ENCODE measurements at places on chromosomes 5 and 9.

- DNase-seq: no peak
Observed at GRCh38 chr5:73826301-73827105, 200.5 kb downstream of the ARHGEF28 start.

DNA sequence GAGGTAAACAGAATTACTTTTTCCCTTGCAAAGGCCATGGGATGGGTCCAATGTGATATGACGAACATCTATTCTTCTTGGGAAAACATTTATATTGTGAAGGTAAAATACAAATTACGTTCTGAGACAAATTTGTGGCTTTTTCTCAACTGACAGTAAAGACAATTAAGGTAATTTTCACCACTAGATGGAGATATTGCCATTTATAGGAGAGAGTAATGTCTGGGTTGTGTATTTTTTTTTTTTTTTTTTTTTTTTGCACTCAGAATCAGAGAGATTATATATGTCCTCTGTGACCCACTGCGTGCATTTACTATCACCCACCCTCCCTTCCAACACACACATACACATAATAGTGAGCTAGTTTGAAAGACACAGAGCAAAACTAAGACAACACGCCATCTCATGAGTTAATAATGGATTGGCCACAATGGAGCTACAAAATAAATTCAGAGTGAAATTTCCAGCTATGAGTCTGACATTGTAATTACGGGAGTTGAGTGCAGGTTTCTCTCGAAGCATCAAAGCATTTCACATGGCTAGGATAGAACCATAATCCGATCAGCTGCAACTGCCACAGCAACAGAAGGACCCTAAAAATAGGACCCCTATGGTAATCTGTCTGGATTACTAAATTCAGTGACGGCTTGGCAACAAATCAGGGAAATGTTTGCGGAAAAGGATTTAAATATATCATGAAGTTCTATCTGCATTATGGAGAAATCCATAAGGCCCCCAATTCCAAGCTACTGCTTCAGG is 49.2 kb downstream of the ANXA1 start:
- DNase-seq: peak; percentile 49

GRCh38 chr5:122421374-122422079 is 109.5 kb downstream of the SNCAIP start:
- DNase-seq: no peak

- no peak for DNase-seq
Observed at GRCh38 chr5:112583166-112583565, 154.5 kb upstream of the APC start.

DNA sequence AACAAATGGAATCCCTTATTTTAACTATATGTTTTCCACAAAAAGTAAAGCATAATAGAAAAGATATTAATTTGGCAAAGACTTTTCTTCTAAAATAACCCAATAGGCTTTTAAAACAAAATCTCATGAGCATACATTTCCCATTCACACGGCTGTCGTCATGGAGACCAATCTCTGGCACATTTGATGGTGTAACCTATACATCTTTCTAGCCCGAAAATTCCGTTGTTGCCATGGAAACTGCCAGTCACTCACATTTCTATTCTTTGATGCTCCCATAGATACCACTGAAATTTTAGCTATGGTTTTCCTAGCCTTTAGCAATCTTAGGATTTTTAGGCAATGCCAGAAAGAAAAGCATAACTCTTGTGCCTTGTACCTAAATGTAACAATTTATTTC is 262.9 kb upstream of the TRPM3 start:
- DNase-seq: no peak

- DNase-seq: no peak
Observed at GRCh38 chr9:133088146-133088750, 26.5 kb downstream of the CEL start.

GRCh38 chr5:142828797-142829535 is 58.8 kb downstream of the ARHGAP26 start:
- DNase-seq: no peak

DNA sequence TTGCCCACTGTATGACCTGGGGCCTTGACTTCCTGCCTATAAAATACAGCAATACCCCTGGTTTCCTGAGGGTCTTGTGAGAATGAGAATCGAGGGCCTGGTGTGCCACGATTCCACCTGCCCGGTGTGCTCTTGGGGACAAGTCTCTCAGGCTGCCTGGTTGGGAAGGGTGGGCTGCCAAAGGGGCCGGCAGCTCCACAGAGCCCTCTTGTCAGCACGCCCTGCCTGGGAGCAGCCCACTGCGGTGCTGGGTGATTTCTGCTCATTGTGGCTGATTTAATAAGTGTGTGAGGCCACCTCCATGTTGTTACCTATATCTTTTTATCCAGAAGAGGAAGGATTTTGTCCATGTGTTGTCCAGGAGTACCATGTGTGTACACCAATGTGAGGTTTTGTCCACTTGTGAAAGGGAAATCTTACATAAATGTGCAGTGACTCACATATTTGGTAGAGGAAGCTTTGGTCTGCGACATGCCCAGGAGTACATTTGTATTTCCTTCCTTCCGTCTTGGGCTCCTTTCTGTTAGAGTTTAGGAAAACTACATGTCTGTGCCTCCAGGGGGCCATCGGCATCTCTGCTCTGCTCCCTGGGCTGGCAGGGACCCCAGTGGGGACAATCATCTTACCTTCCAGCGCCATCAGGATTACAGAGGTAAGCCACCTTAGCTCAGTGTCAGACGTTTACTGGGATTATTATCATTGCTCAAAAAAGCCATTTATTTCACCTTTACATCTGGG is 108.6 kb downstream of the PHF2 start:
- no peak for DNase-seq

- DNase-seq: no peak
Observed at GRCh38 chr5:168285696-168286095, 5.7 kb upstream of the WWC1 start.

GRCh38 chr5:107154593-107154992 is 516.1 kb downstream of the EFNA5 start:
- DNase-seq: no peak

- DNase-seq: no peak
Observed at GRCh38 chr9:131033269-131034224, 24.6 kb downstream of the LAMC3 start.

GRCh38 chr9:99726758-99727157 is 94.9 kb upstream of the NR4A3 start:
- no peak for DNase-seq

- no peak for DNase-seq
Observed at GRCh38 chr5:174428895-174429294, 295.5 kb upstream of the MSX2 start.

DNA sequence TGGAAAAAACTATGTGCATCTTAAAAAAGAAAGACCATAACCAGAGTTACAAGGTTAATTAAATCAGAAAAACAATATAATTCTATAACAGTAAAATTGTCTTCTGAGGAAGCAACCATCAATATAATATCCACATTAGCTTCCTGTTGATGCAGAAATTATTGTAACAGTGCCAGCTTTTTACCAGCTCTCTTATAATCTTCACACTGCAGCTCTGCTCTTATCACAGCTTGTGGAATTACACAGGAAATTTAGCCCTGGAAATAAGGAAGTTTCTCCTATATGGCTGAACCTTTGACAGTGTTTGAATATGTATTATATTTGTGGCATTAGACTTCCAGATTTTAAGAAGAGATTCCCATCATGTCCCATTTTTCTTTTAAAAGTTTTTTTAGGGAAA is 49.1 kb upstream of the TEK start:
- no peak for DNase-seq

DNA sequence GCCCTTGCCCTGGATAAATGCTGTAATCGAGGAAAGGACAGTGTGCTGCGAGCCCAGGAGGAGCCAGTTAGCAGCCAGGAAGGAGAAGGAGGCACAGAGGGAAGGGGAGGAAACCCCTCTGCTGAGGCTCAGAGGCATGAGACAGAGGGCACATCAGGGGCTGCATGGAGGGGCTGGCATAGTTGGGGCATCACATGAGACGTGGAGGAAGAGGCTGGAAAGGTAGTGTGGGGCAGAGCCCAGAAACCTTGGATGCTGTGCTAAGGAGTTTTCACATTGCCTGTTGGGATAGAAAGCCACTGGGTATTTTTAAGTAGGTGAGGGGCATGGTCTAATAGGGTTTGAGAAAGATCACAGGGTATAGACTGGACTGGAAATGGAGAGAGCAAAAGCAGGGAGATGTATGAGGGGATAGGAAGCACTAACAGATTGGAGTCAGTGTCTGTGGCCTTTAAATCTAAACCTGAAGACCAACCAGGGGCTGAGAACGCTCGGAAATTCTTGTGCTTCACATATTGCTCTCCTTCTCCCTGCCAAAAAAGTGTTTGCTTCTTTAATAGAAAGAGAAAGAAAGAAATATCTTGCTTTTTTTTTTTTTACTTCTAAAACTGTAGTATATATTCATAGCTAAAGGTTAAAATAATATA is 33.0 kb upstream of the ANGPTL2 start:
- DNase-seq: no peak

DNA sequence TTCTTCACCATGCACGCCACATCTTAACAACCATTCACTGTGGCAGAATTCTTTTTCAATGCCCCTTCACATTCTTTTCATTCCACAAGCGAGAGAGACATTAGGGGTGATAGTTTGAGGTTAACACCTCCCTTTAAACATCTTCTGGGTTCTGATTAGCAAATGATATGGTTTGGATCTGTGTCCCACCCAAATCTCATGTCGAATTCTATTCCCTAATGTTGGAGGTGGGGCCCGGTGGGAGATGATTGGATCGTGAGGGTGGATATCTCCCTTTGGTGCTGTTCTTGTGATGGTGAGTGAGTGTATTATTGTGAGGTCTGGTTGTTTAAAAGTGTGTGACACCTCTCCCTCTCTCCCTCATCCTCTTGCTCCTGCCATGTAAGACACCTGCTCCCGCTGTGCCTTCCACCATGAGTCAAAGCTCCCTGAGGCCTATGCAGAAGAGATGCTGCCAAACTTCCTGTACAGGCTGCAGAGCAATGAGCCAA is 46.1 kb upstream of the RAI14 start:
- no peak for DNase-seq

- no peak for DNase-seq
Observed at GRCh38 chr5:160605266-160605665, 183.6 kb downstream of the PTTG1 start.

DNA sequence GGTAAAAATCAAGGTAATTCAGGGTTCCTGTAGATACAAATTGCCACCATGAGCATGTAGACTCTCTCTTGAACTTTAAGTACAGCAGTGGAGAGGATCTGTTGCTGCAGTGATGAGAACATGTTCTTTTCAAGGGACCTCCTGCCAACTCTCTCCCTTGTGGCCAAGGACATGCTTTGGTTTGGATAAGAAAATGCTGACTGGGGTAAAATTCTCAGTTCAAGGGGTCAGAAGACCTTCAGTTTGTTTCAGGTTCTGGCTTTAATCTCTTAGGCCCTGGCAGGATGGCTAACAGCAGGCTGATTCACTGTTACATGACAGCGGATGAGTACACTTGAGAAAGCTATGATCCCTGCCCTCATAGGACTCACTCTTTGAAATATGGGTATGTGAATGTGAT is 299.2 kb upstream of the NMUR2 start:
- DNase-seq: no peak

GRCh38 chr5:160938532-160938931 is 86.5 kb upstream of the ATP10B start:
- peak; percentile 1 for DNase-seq

- no peak for DNase-seq
Observed at GRCh38 chr9:72623156-72623555, 101.7 kb downstream of the TMC1 start.

DNA sequence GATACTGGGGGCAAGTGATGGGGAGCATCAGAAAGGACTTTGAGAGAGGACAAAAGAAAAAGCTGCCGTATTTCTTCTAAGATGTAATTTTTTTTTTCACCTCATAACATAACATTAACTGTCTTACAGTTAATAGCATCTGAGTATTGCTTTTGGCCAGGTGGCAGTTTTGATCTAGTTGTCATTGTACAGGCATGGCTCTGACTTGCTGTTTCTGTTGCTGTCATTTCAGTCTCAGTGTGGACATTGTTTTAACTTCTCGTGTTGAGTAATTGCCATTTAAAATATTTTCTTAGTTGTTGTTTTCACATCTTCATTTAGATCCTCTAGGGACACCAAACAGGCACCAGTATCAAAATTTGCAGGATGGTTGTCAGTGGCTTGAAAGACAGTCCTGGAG is 12.4 kb downstream of the SMAD5 start:
- DNase-seq: no peak

- no peak for DNase-seq
Observed at GRCh38 chr5:143695244-143695864, 116.6 kb upstream of the HMHB1 start.

GRCh38 chr5:40436535-40437237 is 243.0 kb upstream of the PTGER4 start:
- DNase-seq: no peak

DNA sequence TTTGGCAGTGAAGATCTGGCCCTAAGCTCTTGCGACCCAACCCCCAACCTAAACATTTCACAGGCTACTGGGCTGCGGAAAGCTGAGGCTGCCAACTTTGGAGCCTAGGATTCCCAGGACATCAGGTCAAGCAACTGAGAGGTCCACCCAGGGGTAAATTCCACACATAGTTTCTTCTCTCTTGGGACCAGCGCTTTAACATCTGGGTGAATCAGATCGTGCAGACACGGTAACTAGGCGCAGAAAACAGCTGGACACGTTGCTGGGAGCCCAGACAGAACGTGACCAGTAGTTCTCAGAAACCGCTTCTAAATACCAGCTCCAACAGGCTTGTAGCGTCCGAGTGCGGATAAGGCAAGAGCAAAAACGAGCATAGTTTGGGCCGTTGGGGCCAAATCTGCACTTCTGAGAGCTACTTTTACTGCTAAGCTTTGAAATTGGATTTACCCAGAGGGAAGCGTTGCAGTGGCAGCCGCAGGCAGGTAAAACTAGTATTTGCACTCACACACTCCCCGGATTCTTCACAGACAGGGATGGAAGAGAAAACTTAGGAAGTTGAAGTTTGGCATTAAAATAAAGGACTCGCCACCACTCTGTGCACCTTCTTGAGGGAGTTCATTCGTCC is 11.8 kb downstream of the ITGA1 start:
- DNase-seq: no peak

DNA sequence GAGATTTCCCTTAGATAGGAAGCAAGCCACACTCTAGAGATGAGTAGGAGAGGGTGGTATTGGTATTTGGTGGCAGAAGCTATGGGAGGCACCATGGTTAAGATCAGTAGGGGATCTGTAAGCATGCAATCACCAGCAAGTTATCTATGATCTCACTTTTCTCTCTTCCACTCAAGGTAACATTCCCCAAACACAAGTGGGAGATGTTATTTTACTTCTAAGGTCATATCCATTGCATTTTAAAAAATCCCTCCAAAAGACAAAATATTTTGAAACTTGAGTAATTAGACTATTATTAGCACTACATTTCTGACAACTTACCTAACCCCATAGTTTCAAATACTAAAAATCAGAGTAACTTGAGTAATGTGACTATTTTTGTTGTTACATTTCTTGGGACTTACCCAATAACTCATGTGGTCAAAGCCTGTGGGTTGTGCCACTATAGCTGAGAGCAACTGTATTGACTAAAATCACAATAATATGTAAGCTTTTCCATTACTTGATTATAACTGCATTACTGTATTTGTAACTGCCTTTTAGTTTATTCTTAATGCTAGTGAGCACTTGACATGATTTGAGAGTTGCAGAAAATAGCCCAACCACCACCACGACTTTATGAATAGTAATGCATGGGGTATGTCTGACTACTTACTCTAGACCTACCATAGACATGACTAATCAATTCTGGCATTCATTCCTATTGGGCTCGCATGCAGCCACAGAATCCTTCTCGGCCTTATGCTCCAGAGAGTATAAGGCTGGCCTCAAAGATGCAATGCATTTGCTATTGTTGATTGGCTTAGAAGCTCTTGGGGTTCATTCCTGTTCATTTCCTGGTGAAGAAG is 264.7 kb downstream of the TRIM32 start:
- no peak for DNase-seq

GRCh38 chr9:75844321-75844720 is 46.2 kb upstream of the PCSK5 start:
- DNase-seq: no peak

All from NCI-H1092 (cell line).